ENCODE measurements at places on chromosomes 3 and 15. TPM values are rescaled to one million over a fixed set of nuclear protein-coding genes. Genes with fewer than 3 reads are reported as not detected.

PLCL2 gene
- 4.5 TPM for total RNA-seq

THUMPD3 gene
- 69.6 TPM for total RNA-seq

CIB2 gene
- total RNA-seq, result 27.9 TPM

SPATA12 gene
- 0.32 TPM for total RNA-seq

LSMEM2 gene
- not detected for total RNA-seq

EOGT gene
- total RNA-seq, result 9.7 TPM

ABHD2 gene
- 214 TPM for total RNA-seq

RAD51 gene
- 23.7 TPM for total RNA-seq

IFT57 gene
- total RNA-seq, result 47.3 TPM

CP gene
- 5.9 TPM for total RNA-seq

MPI gene
- 24.1 TPM for total RNA-seq

OXTR gene
- 8.9 TPM for total RNA-seq

PGBD4 gene
- total RNA-seq, result 1.6 TPM

PSTPIP1 gene
- total RNA-seq, result 0.25 TPM

SV2B gene
- total RNA-seq, result 0.29 TPM

CTXND1 gene
- total RNA-seq, result not detected

Data from A549 treated with dexamethasone at 1 μM for 4 hours (cell line).